Mononuclear cell (primary cell): ENCODE measurements at places on chromosomes 2 and 18. TPM values are rescaled to one million over a fixed set of nuclear protein-coding genes. Genes with fewer than 3 reads are reported as not detected.

The REG3A gene
- not detected for total RNA-seq

The SEC11C gene
- total RNA-seq = 31.9 TPM

The PPP1R1C gene
- total RNA-seq = not detected

The ITGAV gene
- 5.8 TPM for total RNA-seq

The CFC1 gene
- not detected for total RNA-seq

The SKOR2 gene
- not detected for total RNA-seq

The KIF1A gene
- not detected for total RNA-seq

The LOXHD1 gene
- 0.63 TPM for total RNA-seq

The SPC25 gene
- 1.3 TPM for total RNA-seq
